Natural killer cell treated with Interleukin-12 subunit alpha and Interleukin-12 subunit beta and Interleukin-15 and Interleukin-18, amount 100 ng/mL, for 72 hours (primary cell): ENCODE measurements at places on chromosomes 16 and 17. TPM values are rescaled to one million over a fixed set of nuclear protein-coding genes. Genes with fewer than 3 reads are reported as not detected.
A peak's percentile ranks its signal among the peaks of the same experiment; 100 is the strongest.

DNA sequence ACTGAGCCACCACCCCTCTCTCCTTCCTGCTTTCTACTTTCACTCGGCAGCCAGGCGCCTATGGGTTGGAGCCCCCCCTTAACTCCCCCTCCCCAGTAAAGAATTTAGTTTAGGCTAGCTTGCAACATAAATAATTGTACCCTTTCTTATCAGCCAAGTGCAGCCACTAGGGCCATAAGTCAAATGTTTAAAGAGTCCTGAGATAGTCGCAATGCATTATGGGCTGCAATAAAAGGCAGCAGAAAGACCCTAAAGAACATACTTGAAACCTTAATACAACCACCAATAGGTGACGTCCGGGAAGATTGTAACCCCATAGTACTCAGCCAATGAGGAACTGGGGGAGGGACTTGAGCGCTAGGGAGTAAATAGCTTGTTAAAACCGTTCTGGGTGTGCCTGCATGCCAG, 40.5 kb downstream of the C16orf82 start:
- DNase-seq = no peak
- no peak overlapping the region for H3K4me3 ChIP-seq
- peaks cover 5% of the 10 kb centered on the region for H3K4me1 ChIP-seq
- no peaks in the 10 kb centered on the region for H3K36me3 ChIP-seq

DNA sequence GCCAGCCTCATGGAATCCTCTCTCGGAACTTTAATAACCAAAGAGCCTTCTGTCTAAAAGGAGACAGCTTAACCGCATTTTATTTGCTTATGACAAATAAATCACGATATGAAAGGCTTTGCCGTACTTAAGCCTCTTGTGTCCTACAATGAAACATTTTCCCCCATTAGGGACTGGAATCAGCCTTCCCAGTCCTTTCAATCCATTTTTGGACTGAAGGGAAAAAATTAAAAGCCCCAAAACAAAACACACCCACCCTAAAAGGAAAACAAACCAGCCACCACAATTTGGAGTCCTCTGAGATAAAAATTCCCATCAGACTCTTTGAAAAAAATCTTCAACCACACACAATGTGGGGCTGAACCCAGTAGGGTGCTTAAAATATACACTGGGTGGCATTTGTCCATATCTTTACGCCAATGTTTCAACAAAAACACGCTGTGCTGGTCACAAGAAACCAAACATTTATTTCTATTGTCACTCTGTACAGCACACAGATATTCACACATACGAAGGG, 3.0 kb downstream of the HOXB4 start:
- H3K36me3 ChIP-seq = no peaks in the 10 kb centered on the region
- no peak overlapping the region for H3K27ac ChIP-seq
- H3K4me3 ChIP-seq = peak overlapping the region; percentile 13
- peaks cover 37% of the 10 kb centered on the region for H3K4me1 ChIP-seq
- H3K27me3 ChIP-seq = peaks cover 9% of the 10 kb centered on the region

The WFIKKN1 gene
- 1.1 TPM for total RNA-seq

The ABAT gene
- total RNA-seq = 8.7 TPM

DNA sequence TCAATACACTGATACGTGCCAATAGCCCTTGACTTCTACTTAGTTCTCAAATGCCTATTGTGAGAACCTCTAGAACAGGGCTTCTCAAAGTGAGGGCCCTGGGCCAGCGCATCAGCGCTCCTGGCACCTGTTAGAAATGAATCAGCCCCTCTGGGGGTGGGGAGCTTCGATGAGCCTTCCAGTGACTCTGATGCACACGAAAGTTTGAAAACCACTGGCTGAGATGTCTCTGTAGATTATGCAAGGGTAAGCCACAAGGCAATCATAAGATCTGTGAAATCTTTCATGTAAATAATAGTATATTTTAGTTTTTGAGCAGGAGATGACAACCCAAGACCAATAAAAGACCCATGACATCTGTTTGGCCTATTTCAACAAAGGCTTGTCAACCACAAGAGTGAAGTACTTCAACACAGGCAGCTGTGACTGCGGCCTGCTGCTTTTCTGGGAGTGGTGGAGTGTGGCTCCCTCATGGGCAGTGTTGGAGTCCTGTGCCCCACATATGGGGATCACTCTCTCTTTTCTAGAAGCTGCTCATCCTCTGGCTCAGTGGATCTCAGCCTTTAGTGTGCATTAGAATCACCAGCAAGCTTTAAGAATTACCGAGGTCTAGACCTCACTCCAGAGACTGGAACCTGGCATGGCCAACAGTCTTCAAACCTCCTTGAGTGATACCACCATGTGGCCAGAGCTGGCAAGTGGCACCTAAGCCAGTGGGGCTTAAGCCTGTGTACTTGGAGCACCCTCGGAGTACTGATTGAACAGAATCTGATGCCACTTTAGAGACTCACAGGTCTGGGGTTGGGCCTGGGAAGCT, 5.8 kb downstream of the MTHFSD start:
- peaks cover 10% of the 10 kb centered on the region for H3K36me3 ChIP-seq
- no peak for DNase-seq
- H3K27me3 ChIP-seq = no peaks in the 10 kb centered on the region
- H3K4me3 ChIP-seq = no peak overlapping the region

GRCh38 chr16:24541233-24541933, 2.0 kb downstream of the RBBP6 start:
- no peak for DNase-seq
- peaks cover 31% of the 10 kb centered on the region for H3K36me3 ChIP-seq
- peak overlapping the region; percentile 95 for H3K4me3 ChIP-seq
- peaks cover 34% of the 10 kb centered on the region for H3K4me1 ChIP-seq
- no peaks in the 10 kb centered on the region for H3K27me3 ChIP-seq

DNA sequence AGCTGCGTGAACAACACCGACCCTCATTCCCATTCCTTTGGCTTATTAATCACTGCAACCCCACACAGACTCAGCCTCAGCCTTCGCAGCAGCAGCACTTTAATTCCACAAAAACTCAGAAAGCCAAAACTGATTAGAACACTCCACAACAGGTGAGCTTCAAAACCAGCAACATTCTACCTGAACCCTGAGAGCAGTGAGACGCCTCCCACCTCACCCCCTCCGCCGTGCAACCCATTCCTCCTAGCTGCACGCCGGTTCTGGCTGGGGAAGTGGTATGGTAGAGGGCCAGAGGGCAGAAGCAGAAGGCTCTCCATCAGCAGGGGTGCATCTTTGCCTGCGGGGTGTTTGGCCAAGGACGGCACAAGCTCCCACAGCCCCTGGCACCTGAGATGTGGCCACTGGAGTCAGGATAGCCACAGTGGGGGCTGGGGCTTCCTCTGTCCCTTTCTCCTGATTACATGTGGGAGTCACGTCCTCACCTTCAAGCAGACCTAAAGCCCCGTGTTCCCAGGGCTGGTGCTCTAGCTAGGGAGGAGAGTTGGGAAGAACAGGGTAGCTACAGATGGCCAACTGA, 1.6 kb downstream of the BORCS6 start:
- H3K36me3 ChIP-seq = no peaks in the 10 kb centered on the region
- no peak overlapping the region for H3K4me3 ChIP-seq
- no peak for DNase-seq

DNA sequence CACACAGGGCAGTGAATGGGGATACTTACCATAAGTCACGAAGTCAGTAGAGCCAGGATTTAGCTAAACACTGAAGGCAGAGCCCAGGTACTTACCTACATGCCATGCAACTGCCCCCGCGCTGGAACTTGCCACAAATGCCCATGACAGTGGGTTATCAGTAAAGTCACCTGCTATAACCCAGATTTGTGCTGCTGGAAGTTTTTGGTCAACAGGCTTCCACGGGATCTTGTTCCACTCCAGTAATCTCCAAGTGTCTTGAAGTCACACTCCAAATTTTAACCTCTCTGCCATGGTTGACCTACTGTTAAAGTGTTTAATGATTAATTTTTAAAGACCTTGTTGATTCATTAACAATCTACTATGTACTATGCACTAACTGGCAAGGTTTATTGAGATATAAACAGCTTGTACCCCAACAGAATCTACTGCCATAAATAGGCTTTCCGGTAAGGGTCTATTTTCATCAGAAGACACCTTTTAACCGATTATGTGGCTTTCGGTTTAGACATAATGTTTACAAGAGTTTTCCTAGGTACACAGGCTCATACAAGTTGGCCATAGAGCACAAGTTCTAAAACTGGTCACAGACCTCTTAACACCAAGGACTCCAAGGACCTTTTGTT, 6.3 kb upstream of the SLC5A11 start:
- H3K27me3 ChIP-seq = no peaks in the 10 kb centered on the region
- no peaks in the 10 kb centered on the region for H3K4me1 ChIP-seq
- no peaks in the 10 kb centered on the region for H3K36me3 ChIP-seq
- no peak overlapping the region for H3K4me3 ChIP-seq
- H3K27ac ChIP-seq = no peak overlapping the region

DNA sequence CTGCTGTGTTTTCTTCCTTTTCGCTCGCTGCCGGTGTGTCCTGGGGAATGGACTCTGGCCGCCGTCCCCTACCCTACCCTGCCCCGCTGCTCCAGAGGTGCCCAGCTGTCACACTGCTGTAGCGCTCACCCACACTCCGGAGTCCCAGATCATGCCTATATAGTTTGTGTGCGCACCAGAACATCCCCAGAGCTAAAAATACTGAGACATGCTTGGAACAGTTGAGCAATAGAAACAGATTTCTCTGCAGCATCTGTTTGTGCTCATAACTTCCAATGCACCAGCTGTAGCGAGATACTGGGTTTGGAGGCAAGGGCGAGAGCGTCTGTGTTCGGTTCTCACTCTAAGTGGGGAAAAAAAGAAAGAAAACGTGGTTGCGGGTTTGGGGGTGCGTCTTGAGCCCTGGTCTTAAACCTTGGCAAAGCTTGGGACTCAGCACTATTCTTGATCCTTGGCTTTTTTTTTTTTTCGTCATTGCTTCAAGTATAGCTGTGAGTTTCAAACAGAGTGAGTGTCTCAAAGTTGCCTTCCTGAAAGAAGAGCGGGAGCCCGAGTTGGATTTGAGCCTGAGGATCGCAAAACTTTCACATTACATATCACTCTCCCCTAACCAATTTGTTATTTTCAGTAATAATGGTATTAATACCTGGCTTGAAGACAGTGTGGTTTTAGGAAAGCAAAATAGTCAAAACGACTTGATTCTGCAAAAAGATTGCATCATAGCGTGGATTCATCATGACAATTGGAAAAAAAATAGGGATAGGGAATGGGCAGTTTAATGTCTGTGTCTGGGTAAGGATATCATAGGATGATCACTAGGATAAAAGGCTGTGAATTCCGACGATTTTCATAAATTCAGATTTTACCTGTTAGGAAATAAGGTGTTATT, 621 bp downstream of the KCNJ2 start:
- DNase-seq = no peak
- H3K4me3 ChIP-seq = peak overlapping the region; percentile 61
- peaks cover 5% of the 10 kb centered on the region for H3K36me3 ChIP-seq
- H3K27me3 ChIP-seq = peaks cover 45% of the 10 kb centered on the region
- H3K27ac ChIP-seq = no peak overlapping the region

The GDPD1 gene
- total RNA-seq = 1.7 TPM

GRCh38 chr17:46003907-46004748, 5.1 kb downstream of the STH start:
- H3K36me3 ChIP-seq = no peaks in the 10 kb centered on the region
- H3K27ac ChIP-seq = no peak overlapping the region
- H3K4me1 ChIP-seq = peaks cover 4% of the 10 kb centered on the region
- no peak overlapping the region for H3K4me3 ChIP-seq

GRCh38 chr16:1094124-1094479, 1.9 kb downstream of the C1QTNF8 start:
- no peak overlapping the region for H3K27ac ChIP-seq
- H3K4me1 ChIP-seq = no peaks in the 10 kb centered on the region
- no peak for DNase-seq
- no peaks in the 10 kb centered on the region for H3K36me3 ChIP-seq
- H3K4me3 ChIP-seq = no peak overlapping the region
